Effector CD4-positive, alpha-beta T cell (primary cell): ENCODE measurements at places on chromosomes 2 and 18.

- no peak for DNase-seq
Measured at GRCh38 chr18:27608742-27609141, 423.6 kb upstream of the CHST9 start.

- no peak for DNase-seq
Measured at GRCh38 chr18:34025191-34025801, 199.4 kb downstream of the NOL4 start.

DNA sequence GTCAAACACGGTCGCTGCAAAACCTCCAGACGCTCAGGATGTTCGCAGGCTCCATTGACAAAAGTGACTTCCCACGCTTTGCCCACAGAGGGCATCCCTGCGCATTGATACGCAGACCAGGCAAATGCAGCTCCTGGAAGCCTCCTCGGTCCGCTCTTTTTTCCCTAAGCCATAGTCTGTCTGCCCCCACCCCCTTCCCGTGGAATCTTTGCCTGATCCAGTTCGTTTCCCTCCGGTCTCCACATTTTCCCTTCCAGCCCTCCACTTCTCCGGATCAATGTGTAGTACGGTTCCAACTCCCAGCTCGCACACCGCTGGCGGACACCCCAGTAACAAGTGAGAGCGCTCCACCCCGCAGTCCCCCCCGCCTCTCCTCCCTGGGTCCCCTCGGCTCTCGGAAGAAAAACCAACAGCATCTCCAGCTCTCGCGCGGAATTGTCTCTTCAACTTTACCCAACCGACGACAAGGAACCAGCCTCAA lies at the start of gene DCC:
DCC (plus strand) TSS at position 307 of the 481 bp plus-strand sequence. CDS start 591 bp downstream, outside the sequence.
- DNase-seq, result no peak

DNA sequence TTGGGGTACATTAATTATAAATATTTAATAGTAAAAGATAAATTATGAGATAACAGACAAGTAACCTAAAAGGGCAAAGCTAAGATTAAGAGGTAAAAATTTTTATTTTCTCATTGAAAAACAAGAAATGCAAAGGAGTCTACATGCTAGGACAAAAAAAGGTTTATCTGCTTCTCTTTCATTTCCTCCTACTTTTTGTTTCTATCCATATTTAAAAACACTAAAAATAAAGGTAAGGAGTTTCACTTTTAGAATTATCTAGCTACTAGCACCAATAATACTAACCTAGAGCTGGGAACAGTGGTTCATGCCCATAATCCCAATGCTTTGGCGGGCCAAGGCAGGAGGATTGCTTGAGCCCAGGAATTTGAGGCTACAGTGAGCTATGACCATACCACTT lies 1551.7 kb upstream of the SLC39A10 start:
- no peak for DNase-seq

- no peak for DNase-seq
Measured at GRCh38 chr18:79881695-79882094, 69.8 kb downstream of the SLC66A2 start.

GRCh38 chr2:21039080-21039556 lies 4.8 kb downstream of the APOB start:
- DNase-seq, result no peak

GRCh38 chr2:61510674-61511671 lies 27.2 kb downstream of the XPO1 start:
- DNase-seq, result no peak

DNA sequence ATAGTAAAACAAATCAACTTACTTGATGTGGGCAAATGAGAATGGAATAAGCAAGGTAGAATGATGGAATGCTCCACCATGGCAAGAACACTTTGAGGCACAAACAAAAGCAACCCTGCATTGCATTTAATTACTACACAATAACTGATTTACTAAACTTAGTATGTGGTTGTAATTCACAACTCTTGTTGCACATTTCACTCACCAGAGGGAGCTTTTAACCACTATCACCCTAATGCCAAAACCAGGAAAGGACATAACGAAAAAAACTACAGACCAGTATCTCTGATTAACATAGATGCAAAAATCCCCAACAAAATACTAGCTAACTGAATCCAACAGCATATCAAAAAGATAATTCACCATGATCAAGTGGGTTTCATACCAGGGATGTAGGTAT lies 659.8 kb downstream of the CPS1 start:
- DNase-seq, result no peak

GRCh38 chr2:190571686-190572085 lies 37.2 kb upstream of the NEMP2 start:
- no peak for DNase-seq

- DNase-seq, result no peak
Measured at GRCh38 chr2:49042488-49042887, 111.8 kb downstream of the FSHR start.

GRCh38 chr18:41893432-41893831 lies 61.6 kb upstream of the PIK3C3 start:
- no peak for DNase-seq

DNA sequence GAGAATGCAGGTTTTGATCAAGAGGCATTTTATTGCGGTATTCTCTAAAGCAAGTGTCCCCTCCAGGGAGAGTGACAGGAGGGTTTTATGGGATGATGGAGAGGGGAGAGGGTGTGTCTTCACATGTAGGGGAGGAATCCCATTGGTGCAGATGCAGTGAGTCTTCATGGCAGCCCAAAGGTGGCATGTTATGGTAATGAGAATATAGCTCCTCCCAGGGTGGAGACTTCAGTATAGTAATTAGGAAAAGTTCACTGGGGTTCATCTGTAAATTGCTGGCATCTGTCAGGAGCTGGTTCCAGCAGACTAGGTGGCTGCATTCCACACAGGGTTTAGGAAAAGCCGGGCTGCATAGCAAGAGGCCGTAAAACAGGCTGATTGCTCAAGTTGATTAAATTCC lies 230.7 kb upstream of the CCDC68 start:
- DNase-seq, result no peak

DNA sequence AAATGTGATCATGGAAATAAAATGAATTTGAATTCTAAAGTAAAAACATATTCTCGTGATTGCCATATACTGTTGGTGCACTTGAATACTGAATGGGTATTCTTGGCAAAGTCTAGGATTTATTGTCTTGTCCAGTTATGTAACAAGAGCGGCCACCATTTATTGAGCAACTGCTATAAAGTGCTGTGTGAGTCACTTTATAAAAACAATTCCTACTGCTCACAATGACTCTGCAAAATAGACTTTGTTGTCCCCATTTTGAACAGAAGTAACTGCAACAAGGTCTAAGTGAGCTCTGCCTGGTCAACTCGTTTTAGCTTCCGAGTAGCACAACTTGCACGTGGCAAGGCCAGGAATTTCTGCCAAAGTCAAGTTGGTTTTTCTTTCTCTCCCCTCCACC lies 995.6 kb upstream of the FANCL start:
- DNase-seq, result no peak

- no peak for DNase-seq
Measured at GRCh38 chr2:181848261-181848886, 43.2 kb upstream of the ITPRID2 start.

- no peak for DNase-seq
Measured at GRCh38 chr2:240886678-240887609, 9.0 kb downstream of the MAB21L4 start.

DNA sequence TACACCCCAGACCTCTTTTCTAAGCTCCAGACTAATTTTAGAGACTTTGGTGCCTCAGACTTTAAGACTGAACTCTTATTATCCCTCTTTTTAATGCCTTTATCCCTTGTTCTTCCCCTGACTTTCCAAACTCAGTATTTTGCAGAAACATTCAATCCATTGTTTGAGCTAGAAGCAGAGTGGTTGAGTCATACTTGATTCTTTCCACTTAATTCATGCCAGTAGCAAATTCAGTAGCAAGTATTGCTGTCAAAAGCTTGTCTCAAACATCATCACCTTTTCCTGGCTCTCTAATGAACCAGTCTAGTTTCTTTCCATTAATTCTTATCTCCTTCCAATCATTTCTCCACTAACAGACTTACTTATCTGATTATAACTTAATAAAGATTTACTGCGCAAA lies 699.7 kb upstream of the ZNF804A start:
- no peak for DNase-seq

DNA sequence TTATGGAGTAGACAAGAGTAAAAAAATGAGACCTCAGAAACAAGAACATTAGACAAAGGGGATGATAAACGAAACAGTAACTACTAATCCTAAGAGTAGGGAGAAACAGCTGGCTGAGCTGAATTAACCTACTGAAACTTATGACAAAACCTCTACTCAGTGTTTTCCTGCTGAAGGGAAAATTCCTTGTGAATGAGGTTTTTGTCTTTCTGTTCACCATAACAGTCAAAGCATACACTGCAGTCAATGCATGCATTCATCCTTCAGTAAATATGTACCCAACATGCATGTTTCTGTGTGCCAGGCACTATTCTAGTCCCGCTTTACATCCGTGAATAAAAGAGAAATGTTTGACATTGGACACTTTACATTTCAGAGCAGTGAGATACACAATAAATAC lies 805.6 kb upstream of the KLHL29 start:
- no peak for DNase-seq
